CD4-positive, alpha-beta T cell treated with Interleukin-17A for 1 hour (primary cell): ENCODE measurements at places on chromosomes 1 and 21.

- DNase-seq = no peak
Measured at GRCh38 chr1:181398544-181398943, 84.8 kb upstream of the CACNA1E start.

DNA sequence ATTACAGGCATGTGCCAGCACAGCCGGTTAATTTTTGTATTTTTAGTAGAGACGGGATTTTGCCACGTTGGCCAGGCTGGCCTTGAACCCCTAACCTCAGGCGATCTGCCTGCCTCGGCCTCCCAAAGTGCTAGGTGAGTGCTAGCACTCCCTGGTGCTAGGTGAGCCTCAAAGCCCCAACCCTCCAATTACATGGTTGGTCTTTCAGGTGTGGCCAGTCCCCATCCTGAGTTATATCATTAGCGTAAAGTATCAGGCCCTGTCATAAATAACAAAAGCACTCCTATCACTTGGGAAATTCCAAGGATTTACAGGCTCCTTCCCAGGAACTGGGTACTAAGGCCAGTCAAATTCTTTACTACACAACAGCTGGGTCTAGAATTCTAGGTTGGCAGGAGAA is 138.0 kb downstream of the PIK3R3 start:
- DNase-seq = no peak

DNA sequence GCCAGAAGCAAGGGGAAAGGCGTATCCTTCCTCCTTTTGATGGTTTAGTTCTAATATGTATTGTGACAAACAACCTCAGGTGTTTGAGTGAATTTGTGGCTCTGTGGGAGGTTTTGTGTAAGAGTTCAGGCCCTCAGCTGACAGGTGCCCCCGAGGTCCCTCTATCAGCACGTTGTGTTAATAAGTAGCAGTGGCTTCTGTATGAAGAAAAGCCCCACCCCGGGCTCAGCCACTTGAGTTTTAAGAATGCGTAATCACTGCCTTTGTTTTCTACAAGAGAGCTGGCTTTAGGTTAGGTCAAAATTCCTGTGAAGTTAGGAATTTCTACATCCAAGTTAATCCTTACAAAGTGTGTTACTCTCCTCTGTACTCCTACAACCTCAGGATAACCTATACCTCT is 92.4 kb upstream of the PGBD5 start:
- DNase-seq = no peak

- DNase-seq = no peak
Measured at GRCh38 chr1:79683420-79683819, 676.9 kb upstream of the ADGRL4 start.

GRCh38 chr1:19799230-19800075 is at the start of gene TMCO4:
Gene TMCO4 (minus strand): TSS chr1:19799916. CDS start chr1:19780758, 19,158 bp downstream.
- peak; percentile 54 for DNase-seq

GRCh38 chr1:157367091-157367739 is 185.1 kb downstream of the FCRL5 start:
- no peak for DNase-seq

DNA sequence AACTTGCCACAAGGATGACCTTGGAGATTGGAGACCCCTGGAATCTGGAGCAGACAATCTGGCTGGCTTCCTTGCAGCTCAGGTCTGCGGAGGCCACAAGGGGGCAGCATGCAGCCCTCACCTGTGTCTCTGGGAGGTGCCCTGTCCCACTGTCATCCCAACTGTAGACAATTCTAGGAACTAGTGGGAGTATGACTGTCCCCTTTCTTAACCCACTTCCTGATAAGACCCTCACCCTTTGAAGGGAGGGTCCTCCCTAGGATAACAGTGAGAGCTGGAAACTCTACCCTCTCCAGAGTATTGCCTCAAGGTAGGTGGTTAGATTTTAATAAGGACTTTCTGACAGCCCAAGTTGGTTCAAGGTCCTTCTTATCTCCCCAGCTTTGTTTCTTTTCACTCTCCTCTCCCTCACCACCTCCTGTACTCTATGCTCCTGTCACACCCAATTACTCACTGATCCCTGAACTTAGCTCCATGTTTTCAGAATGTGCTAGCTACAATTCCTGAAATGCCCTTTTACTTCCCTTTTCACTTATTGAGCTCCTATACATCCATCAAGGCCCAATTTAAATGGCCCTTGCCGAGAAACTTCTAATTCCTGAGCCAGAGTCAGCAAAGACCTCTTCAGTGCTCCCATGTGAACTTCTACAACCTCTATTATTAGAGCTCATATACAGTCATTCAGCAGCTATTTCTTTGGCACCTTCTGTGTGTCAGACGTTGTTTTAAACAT is 9.2 kb upstream of the KCNQ4 start:
- peak; percentile 64 for DNase-seq

DNA sequence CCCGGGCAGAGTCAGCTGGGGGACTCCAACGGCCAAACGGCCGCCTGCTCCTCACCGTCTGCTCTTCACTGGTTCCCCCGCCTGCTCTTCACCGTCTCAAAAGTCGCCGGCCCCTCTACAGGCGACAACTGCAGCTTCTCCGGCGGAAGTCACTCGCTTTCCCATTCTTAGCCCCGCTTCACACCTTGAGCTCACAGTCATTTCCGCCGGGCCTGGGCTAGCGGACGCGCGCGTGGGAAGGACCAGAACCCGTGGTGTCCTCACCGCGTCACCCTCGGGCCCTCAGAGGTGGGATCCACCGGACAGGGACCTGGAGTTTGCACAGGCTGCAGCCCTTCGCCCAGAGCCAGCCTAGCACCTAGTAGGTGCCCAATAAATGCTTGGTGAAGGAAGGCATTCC is 27.9 kb upstream of the HJV start:
- DNase-seq = no peak

- DNase-seq = no peak
Measured at GRCh38 chr1:92563457-92564216, 76.9 kb upstream of the GFI1 start.

DNA sequence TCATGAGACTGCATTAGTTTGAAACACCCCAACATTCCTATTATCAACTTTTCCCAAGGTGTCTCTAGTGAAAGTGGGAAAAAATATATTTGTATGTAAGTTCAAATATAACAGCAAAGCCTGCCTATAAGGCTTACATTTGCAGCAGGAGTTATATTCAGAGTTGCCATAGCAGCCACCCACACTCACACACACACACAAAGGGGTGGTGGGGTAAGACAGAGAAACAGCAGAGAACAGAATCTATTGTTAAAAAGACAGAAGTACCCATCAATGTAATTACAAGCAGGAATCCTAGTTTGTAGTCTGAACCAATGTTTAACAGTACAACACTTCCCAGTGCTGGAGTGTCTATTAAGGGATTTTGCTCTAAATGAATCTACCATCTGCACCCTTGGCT is 55.0 kb downstream of the PLPPR5 start:
- no peak for DNase-seq

- no peak for DNase-seq
Measured at GRCh38 chr1:194717941-194718340, 1531.5 kb upstream of the B3GALT2 start.

- DNase-seq = no peak
Measured at GRCh38 chr21:20631633-20632032, 366.6 kb upstream of the NCAM2 start.

- no peak for DNase-seq
Measured at GRCh38 chr1:229696385-229696784, 70.3 kb downstream of the URB2 start.

- no peak for DNase-seq
Measured at GRCh38 chr1:211750599-211750998, 75.2 kb upstream of the NEK2 start.

GRCh38 chr1:150182247-150182646 is 32.5 kb downstream of the PLEKHO1 start:
- no peak for DNase-seq

DNA sequence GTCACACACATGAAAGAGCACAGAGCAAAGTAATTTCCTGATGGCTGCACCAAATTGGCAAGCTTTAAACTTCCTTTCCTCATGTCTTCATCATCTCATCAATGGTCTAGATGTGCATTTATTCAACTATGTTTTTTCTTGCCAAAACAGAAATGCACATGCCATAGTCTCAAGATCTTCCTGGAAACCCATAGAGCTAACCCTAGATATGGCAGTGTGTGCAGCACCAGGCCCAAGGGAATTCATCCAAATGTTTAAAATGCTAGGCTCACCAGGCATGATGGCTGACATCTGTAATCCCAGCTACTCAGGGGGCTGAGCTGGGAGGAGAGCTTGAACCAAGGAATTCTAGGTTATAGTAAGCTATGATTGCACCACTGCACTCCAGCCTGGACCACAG is 31.2 kb upstream of the PALMD start:
- DNase-seq = no peak

DNA sequence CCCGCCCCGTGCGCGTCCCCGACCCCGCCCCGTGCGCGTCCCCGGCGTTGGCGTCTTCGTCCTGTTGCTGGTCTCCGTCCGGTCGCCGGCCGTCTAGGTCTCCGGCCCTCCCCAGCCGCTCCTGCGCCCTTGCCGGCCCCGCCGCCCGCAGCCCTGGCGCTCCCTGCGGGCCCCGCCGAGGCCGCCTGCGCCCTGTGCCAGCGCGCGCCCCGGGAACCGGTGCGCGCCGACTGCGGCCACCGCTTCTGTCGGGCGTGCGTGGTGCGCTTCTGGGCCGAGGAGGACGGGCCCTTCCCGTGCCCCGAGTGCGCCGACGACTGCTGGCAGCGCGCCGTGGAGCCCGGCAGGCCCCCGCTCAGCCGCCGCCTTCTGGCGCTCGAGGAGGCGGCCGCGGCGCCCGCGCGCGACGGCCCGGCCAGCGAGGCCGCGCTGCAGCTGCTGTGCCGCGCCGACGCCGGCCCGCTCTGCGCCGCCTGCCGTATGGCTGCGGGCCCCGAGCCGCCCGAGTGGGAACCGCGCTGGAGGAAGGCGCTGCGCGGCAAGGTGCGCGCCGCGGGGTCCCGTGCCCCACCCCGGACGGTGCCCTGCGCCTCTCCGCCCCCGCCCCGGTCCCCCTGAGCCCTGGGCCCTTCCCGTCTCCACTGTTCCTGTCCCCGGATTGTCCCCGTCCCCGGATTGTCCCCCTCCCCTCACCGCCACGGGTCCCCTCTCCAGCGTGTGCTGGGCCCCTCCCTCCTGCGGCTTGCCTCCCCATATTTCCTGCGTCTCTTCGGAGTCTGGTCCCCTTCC is at the start of gene RNF187:
Gene RNF187 (plus strand): TSS at position 47 of the 789 bp plus-strand sequence.
- DNase-seq = peak; percentile 72

- DNase-seq = peak; percentile 54
Measured at GRCh38 chr1:203480525-203481084, 5.0 kb downstream of the PRELP start.

DNA sequence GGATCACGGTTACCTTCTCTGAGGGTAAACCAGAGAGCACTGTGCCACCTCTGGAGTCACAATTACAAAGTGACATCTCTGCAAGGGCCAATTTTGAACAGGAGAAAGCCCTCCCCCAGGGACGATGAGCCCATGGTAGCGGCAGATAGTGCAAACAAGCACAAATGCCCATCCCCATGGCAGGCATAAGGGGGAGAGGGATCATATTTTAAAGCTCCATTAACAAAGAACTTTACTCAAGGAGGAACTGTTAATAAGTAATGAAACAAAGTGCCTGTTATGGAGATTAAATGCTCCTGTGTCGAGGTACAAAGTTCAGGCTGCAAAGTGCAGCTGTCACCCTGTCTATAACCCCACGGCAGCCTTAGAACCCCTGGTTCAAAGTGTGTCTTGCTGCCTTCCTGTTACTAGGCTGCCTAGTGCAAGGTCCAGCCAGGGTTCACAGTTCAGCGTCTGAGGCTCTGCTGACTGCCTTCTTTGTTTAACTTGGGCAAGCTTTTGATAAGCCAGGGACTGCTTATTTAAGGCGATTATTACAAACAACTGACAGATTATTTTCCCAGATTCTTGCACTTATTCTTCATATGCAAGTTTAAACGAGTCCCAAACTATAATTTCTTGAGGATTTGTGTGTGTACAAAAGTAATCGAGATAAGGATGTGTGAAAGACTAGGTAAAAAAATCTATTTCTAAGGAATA is 75.7 kb upstream of the NRIP1 start:
- DNase-seq = no peak

GRCh38 chr1:47713975-47714767 is 276.3 kb downstream of the FOXD2 start:
- no peak for DNase-seq

GRCh38 chr1:9654834-9655723 is 3.5 kb downstream of the PIK3CD start:
- peak; percentile 71 for DNase-seq

DNA sequence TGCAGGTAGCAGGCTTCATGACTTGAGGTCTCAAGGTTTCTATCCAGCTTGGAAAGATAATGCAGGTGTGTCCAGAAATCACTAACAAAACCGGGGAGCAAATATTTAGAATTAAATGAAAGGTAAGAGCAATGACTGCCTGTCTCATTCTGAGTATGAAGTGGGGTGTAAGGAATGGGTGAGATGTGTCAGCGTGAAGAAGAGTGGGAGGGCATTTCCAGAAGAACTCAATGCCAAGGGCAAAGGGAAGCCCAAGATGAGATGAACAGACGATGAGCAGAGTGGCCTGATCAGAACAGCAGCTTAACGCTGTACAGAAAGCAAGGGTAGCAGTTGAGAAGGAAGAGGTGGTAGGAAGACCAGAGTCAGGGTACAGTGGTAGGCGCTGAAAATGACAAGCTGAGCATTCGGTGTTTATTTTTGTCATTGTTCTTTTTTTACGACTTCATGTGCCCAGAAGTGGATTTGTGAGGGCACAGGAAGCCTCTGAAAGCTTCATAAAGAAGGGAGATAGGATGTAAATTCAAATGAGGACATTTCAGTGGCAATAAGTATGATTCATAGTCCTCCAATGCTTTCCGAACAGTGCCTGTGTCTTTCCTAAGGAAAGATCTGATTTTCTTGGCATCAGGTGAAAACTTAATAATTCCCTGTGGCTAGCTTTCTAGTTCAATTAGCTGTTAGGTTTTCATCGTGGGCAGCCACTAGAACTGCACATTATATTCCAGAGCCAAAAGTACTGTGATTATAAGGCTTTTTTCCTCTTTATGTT is 190.5 kb downstream of the APP start:
- DNase-seq = no peak

DNA sequence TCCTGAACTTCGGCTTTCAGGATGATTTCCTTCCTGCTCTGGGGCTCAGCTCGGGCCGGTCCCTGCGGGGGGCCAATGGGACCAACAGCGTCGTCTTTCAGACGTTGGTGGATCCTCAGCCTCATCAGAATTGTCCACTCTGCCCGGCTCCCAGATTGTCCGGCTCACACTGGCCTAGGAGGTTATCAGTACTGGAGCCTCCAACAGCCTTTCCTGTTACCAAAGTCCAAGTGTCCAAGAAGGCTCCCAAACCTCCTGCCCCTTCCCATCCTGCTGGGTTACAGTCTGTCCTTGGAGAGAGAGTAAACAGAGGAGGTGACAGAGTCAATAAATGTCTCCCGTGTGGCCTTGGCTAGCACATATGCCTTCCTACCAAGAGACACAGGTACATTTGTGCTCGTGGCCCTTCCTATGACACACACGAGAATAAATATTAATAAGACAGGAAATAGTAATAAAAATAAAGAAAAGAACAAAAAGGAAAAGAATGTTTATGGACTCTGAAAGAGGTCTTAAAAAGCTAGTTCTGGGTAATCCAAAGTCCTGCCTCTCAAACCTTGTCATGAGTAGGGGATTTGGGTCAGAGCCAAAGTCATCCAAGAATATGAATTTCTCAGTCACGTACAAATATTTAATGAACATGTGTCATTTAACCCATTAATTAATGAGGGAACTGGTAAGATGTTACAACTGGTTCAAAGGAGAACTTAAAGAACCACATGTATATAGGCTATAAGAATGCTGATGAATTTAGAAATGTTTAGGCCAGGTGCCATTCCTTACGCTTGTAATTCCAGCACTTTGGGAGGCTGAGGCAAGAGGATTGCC is 80.8 kb upstream of the SLC2A1 start:
- no peak for DNase-seq
